Peyer's patch (tissue), 4 donors: ENCODE measurements at places on chromosomes 1 and 21.

GRCh38 chr1:212256369-212256768, 28.8 kb upstream of the PPP2R5A start:
- H3K4me3 ChIP-seq: no peak overlapping the region
- no peaks in the 10 kb centered on the region for H3K27me3 ChIP-seq
- H3K4me1 ChIP-seq: no peaks in the 10 kb centered on the region
- H3K27ac ChIP-seq: peak overlapping the region; percentile 18

GRCh38 chr1:214248311-214249085, 32.5 kb upstream of the SMYD2 start:
- no peaks in the 10 kb centered on the region for H3K4me1 ChIP-seq
- H3K27me3 ChIP-seq: no peaks in the 10 kb centered on the region
- H3K36me3 ChIP-seq: no peaks in the 10 kb centered on the region
- DNase-seq: no peak
- no peak overlapping the region for H3K4me3 ChIP-seq

DNA sequence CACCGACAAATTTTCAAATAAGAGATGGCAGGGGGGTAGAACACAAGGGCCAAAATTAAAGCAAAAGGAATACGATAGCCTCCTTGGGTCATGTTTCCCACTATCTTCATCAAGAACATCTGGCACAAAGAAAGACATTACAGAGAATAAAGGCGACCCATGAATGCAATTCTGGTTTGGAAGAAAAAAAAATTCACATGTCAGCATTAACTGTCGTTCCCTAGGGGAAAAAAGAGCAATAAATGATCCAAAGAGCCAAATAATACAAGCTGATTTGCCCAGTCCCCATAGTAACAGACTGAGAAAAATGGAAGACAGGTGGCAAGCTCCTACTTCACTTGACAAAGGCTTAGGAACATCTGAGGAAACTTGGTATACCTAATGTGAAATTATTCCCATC, 4.5 kb downstream of the STIL start:
- H3K27me3 ChIP-seq: no peaks in the 10 kb centered on the region
- H3K4me3 ChIP-seq: no peak overlapping the region
- no peak for DNase-seq
- no peaks in the 10 kb centered on the region for H3K4me1 ChIP-seq
- H3K36me3 ChIP-seq: no peaks in the 10 kb centered on the region

DNA sequence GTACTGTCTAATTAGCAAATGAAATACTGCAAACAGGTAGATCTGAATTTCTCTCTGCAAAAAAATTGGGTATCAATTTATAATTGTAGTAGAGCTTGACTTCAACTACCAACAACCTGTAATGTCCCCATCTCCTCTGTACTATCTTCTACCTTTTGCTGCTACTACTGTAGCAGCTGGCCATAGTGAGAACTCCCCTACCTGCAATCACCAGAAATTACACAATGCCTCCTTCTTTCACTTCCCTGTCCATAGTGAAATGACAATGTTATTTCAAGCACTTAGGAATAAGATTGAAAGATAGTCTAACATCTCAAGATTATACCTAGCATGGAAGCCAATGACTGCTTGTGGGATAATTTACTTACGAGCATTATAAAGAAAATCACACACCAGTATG, 100.4 kb downstream of the ACBD6 start:
- H3K4me3 ChIP-seq: no peak overlapping the region
- no peaks in the 10 kb centered on the region for H3K36me3 ChIP-seq
- H3K27ac ChIP-seq: no peak overlapping the region
- no peak for DNase-seq

DNA sequence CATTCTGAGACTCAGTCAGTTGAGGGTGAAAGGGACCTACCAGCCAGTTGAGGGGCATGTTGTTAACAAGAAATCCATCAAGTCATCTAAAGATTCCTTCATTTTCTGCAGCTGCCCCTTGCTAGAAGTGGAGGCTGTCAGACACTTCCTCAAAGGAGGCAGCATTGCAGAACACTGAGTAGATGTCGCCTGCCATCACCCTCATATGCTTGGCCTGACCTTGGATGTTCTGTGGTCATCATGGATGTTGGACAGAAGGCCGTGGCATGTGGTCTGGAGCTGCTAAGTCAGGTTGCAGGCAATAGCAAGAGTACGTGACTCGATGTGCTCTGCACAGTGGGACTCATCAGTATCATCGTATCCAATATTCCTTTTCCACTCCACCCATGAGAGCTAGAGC, 70.6 kb downstream of the GATAD2B start:
- DNase-seq: no peak
- no peaks in the 10 kb centered on the region for H3K27me3 ChIP-seq
- H3K4me3 ChIP-seq: no peak overlapping the region
- no peak overlapping the region for H3K27ac ChIP-seq
- no peaks in the 10 kb centered on the region for H3K36me3 ChIP-seq
- H3K4me1 ChIP-seq: no peaks in the 10 kb centered on the region

DNA sequence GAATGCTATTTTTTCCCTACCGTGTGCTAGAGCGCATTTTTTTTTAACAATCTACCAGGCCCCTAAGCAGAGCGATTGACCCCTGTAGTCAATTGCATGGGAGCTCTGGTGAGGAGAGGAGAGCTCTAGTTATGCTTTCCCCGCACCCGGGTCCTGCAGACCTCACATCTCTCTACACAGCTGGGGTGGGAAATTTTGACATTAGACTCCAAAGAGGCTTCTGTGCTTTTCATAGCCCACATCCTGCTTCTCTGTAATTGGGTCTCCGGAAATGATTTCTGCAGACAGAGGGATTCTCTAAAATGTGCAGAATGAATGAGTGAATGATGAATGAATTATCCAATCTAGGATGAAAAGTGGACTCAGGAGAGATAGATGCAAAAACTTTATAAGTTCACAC, 41.5 kb upstream of the DUSP10 start:
- H3K36me3 ChIP-seq: no peaks in the 10 kb centered on the region
- no peak for DNase-seq
- H3K4me3 ChIP-seq: no peak overlapping the region
- H3K4me1 ChIP-seq: no peaks in the 10 kb centered on the region
- H3K27me3 ChIP-seq: no peaks in the 10 kb centered on the region
